Umbilical cord (tissue), 2 donors: ENCODE measurements at places on chromosomes 16 and 17. TPM values are rescaled to one million over a fixed set of nuclear protein-coding genes. Genes with fewer than 3 reads are reported as not detected.

- DNase-seq, result no peak
Measured at GRCh38 chr16:81280393-81280792, 34.4 kb upstream of the GAN start.

DNA sequence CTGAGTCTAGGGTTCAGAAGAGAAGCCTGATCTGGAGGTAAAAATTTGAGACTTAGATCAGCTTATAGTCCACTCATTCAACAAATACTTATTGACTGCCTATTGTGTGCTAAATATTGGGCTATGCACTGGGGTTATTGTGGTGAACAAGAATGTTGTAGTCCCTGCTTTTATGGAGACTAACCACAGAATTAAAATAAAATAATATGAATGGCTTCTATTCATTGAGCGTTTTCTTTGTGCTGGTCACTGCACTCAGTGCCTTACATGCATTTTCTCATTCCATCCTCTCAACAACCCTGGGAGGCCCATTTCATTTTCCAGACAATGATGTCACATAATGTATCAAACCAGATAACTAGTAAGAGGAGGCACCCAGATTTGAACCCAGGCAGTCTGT, 4.8 kb downstream of the NEK8 start:
- DNase-seq, result no peak

- no peak for DNase-seq
Measured at GRCh38 chr16:86128246-86128645, 229.3 kb downstream of the IRF8 start.

- no peak for DNase-seq
Measured at GRCh38 chr16:70342016-70342415, 4.7 kb upstream of the DDX19A start.

COL1A1 gene
- total RNA-seq, result 6,804 TPM

CCL7 gene
- total RNA-seq, result 2.6 TPM
